T-helper 2 cell (primary cell): ENCODE measurements at places on chromosomes 4 and X.

DNA sequence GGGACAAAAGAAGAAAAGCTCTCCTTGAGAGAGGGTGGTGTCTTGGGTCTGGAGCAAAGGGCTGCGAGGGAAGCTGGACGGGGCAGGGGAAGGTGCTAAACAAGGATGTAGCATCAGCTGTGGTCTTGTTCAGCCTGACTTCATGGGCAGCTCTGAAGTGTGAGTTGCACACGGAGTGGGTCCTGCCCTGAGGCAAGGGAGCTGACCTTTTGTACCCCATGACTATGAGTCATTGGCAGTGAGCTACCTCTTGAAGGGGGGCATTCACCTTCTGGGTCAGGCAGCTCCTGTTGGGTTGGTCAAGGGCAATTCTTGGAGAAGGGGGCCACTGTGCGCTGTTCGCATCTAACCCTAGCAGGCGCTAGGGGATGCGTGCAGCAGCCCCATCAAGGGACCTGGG lies 151.8 kb downstream of the SMIM20 start:
- no peak for DNase-seq

GRCh38 chr4:174757736-174758135 lies 71.3 kb downstream of the GLRA3 start:
- DNase-seq, result no peak

- DNase-seq, result no peak
Measured at GRCh38 chr4:181350615-181351415, 892.4 kb upstream of the TENM3 start.

DNA sequence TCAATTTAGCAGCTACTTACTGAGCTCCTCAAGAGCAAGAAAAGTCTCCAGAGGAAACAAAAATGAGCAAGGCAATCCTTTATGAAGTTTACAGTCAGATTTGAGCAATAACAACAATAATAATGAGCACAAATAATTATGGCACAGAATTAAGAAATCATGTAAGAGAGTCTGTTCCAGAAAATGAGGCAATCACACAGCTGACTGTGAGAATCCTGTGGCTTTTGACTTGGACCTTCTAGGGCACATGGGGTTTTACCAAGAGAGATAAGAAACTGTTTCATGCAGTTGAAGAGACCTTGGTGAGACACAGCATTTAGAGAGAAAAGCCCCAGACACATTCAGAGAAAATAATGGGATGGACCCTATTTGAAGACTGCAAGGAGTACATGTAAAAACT lies 362.6 kb upstream of the MAGEB2 start:
- no peak for DNase-seq

DNA sequence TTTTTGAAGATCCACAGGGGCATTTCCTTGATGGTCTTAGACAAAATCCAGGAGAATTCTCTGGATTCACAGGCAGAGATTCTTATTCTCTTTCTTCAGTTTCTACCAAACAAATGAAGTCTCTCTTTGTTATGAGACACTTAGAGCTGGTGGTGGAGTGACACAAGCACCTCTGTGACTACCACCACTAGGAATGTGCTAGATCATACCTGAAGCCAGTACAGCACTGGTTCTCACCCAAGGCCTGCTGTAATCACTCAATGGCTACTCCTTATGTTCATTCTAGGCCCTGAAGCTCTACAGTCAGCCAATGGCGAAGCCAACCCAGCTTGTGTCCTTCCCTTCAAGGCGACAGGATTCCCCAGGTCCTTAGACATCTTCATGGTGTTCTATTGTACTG lies 482.3 kb downstream of the TRAM1L1 start:
- DNase-seq, result no peak

- DNase-seq, result no peak
Measured at GRCh38 chr4:44713125-44713524, 13.2 kb downstream of the GNPDA2 start.

GRCh38 chr4:107931775-107932321 lies 499 bp downstream of the CYP2U1 start:
- peak; percentile 7 for DNase-seq

- no peak for DNase-seq
Measured at GRCh38 chr4:68250151-68250930, 4.8 kb upstream of the TMPRSS11B start.

DNA sequence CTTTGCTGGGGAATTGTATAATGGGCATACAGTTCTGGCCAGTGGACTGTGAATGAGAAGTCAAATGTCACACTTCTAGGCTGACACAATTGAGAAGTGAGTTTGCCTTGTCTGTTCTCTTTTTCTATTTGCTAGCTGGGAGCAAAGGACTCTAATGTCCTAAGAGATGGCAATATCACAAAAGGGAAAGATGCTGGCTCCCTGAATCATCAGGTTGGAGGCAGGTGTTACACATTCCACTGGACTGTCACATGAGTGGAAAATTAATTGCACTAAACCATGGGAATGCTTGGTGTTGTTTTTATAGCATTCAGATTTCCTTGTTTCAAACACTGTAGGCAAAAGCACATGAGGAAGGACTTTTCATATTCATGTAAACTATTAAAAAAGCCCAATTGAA lies 388.3 kb downstream of the ADAM29 start:
- no peak for DNase-seq
